Cortex of kidney (tissue), 1 donor: ENCODE measurements at places on chromosomes 13 and 19.

DNA sequence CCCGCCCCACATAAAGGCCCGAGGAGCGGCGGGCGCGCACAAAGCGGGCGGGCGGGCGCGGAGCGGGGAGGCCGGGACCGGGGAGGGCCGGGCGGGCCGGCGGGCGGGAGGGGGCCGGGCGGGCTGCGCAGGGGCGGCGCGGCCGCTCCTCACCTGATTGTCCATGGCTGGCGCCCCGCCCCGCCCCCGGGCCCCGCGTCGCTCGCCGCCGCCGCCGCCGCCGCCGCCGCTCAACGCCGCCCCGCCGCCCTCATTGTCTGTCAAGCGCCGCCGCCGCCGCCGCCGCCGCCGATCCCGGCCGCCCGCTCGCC, 200 bp downstream of the MLLT1 start:
- DNase-seq, result no peak

DNA sequence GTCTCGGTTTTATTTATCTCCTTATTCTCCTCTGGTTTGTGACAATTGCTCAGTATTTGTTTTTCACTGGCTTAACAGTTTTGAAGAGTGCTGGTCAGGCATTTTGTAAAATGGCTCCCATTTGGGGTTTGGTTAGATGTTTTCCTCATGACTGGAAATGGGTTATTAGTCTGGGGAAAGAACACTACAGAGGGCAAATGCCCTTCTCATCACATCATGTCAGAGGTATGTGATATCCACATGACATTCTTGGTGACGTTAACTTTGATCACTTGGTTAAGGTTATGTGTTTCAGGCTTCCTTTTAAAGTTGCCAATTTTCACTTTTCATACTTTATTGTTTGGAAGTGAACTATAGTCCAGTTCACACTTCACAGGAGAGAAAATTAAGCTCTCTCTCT, 74.8 kb upstream of the KLHL1 start:
- DNase-seq, result no peak

GRCh38 chr13:30334663-30335386, 27.5 kb upstream of the KATNAL1 start:
- no peak for DNase-seq

DNA sequence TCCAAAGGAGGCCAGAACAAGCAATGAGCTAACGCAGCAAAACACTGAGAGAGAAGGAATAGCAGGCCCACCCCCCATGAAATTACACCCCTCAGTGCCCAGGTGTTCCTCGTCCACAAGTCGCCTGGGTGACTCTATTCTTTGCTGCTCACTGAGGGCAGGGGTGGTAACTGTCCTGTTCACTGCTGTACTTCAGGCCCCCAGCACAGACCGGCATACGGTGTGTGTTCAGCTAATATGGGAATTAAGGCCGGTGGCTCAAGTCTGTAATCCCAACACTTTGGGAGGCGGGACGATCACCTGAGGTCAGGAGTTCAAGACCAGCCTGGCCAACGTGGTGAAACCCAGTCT, 31.9 kb downstream of the DHRS12 start:
- no peak for DNase-seq

DNA sequence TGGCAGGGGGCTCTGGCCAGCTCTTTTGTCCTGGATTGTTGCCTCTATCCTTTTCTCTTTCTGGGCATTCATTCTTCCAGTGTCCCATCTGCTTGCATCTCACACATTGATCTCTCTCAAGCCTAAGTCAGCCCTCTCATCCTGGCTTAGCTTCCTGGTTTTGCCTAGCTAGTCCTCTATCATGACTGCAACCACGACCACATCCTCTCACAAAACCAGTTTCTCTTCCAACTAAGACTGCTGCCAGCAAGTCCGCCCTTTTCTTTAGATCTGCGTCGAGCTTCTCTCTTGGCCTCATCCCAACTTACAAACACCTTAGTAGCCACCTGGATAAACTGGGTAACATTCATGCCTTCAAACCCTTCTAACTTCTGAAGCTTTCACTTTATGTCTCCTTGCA, 212.2 kb upstream of the HTR2A start:
- DNase-seq, result no peak

GRCh38 chr19:45882652-45883585, 3.0 kb downstream of the IRF2BP1 start:
- DNase-seq, result no peak

DNA sequence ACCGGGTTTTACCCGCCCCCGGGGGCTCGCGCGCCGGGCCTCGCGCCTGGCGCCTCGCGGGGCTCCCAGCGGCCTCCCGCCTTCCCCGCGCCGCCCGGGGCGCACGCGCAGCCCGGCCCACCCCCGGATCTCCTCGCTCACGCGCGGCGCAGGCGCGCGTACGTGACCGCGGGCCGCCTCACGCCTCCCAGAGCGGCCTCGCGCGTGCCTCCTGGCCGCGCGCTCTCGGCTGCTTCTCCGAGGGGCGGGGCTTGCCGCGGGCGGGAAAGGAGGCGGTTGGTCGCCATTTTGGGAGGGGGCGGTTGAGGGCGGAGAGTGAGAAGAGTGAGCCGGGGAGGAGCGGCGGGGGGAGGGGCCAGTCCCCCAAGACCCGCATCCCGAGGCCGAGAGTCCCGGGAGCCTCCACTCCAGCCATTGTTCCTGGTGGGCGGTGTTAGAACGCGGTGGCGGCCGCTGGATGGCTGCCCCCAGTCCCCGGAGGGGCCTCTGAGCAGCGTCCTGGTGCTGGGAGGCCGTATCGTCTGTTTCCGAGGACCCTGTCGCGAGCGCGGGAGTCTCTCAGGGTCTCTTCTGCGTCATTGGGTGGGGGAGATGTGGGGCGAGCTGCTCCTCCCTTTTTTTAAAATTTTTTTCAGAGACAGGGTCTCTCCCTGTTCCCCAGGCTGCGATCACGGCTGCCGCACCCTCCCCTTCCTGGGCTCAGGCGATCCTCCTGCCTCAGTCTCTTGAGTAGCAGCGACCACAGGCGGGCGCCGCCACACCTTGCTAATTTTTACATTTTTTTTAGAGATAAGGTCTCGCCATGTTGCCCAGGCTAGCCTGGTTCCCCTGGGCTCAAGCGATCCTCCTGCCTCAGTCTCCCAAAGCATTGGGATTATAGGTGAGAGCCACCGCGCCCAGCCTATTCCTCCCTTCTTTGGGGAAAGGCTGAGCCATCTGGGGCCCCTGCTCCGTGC, at the start of gene ZNF541:
ZNF541 (minus strand) TSS at position 78 of the 956 bp plus-strand sequence. CDS start 17,292 bp downstream, outside the sequence.
- DNase-seq, result no peak

- DNase-seq, result no peak
These were observed 9.8 kb downstream of the IRS2 start for GRCh38 chr13:109776575-109776974.

DNA sequence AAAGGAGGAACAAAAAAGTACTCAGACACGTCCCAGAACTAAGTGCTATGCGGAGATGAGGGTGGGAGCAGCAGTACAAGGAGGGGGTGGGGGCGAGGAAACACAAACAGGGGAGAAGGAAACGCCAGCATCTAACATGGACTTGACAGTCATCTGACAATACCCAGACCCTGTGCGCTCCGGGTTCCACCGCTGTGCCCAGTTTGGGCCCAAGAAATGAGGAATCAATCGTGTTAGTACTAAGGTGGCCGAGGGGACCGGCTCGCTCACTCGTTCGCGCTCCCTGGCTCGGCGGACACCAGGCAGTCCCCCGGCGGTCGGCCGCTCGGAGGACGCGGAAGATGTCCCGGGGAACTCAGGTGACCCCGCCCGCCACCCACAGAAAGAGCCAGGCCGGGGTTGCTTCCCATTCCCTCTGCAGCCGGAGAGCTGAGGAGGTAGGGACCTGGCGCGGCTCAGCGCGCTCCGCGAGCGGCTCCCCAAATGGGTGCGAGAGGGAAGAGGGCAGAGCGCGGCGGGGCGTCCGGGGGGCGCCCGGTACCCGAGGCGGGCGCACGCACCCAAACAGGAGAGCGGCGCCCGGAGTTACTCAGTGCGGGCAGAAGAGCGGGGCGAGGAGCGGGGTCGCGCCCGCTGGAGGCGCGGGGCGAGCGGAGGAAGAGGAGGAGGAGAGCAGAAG, 616 bp downstream of the TSHZ3 start:
- DNase-seq, result no peak

DNA sequence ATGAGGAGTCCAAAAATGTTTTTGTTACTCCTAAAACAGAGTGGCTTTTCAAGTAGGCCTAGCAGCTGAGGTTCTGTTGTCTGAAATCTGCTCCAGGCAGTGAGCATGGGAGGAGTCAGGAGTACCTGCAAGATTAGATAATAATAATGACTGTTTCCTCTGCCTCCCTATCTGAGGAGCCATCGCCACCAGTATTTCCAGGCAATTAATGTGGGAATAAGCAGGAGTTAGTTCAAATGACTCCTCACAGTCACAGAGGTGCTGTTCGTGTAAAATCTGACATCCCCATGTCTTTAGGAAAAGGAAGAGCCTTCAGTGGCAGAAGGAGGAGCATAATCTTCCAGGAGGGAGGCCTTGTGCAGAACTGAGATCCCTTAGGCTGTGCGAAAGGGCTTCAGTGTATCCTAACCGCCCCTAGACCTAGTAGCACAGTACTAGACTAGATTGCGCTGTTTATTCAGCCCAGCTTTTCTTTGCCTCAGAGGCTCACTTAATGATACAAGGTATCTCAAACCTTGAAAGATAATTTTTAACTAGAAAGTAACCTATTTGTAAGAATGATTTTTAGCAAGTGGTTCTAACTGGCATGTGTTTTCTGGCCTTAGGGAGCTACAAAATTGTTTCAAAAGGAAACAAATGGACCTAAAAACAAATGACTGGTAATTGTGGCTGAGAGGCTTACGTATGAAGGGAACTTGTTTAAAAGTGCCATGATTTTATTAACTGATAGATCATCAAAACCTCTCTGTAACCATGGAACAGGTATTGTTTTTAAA, 49.0 kb downstream of the FREM2 start:
- no peak for DNase-seq

DNA sequence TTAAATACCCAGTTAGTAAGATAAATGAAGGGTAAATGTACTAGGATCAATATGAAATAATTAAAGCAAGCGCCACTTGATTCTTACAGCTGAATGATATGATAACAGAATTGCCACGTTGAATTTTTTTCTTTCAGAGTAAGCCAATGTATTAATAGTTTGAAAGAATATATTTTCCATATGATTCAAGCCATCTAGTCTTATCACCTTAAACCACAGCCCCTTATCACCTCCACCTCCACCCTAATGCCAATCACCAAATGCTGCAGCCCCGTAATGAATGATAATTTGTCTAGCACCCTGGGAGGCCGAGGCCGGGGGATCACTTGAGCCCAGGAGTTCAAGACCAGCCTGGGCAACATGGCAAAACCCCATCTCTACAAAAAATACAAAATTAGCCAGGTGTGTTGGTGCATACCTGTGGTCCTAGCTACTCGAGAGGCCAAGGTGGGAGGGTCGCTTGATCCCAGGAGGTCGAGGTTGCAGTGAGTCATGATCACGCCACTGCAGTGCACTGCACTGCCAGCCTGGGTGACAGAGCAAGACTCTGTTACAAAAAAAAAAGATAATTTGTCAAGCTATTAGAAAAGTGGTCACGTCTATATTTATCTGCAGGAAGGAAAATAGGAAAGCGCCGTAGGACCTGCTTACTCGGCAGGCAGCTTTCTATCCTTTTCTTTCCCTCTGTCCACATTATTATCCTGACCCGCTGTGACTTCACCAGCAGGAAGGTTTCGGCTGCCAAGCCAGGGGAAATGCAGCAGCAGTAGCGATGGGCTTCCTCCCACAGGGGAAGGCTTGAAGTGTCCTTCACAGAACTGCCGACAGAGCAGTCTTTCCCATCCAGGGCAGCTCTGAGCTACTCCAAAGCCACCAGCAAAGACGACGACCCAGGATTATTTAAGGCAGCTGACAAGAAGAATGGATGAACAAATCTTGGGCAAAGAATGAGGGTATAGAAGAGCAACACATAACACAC, 19.7 kb upstream of the CLN5 start:
- no peak for DNase-seq

DNA sequence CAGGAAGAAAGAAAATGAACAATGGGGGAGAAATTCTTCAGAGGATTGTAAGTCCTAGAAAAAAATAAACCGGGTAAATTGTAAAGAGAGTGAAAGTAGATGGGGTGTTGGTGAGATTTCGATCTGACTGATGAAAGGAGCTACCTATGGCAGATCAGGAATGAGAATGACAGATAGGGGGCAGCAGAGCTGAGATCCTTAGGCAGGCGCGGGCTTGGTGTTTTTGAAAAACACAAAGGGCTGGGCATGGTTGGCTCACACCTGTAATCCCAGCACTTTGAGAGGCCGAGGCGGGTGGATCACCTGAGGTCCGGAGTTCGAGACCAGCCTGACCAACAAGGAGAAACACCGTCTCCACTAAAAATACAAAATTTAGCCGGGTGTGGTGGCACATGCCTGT, 1468.6 kb upstream of the SLC10A2 start:
- DNase-seq, result no peak

GRCh38 chr19:34244611-34245299, 9.6 kb upstream of the GARRE1 start:
- DNase-seq, result no peak

GRCh38 chr19:33214596-33214995, 11.1 kb downstream of the SLC7A10 start:
- DNase-seq, result no peak

DNA sequence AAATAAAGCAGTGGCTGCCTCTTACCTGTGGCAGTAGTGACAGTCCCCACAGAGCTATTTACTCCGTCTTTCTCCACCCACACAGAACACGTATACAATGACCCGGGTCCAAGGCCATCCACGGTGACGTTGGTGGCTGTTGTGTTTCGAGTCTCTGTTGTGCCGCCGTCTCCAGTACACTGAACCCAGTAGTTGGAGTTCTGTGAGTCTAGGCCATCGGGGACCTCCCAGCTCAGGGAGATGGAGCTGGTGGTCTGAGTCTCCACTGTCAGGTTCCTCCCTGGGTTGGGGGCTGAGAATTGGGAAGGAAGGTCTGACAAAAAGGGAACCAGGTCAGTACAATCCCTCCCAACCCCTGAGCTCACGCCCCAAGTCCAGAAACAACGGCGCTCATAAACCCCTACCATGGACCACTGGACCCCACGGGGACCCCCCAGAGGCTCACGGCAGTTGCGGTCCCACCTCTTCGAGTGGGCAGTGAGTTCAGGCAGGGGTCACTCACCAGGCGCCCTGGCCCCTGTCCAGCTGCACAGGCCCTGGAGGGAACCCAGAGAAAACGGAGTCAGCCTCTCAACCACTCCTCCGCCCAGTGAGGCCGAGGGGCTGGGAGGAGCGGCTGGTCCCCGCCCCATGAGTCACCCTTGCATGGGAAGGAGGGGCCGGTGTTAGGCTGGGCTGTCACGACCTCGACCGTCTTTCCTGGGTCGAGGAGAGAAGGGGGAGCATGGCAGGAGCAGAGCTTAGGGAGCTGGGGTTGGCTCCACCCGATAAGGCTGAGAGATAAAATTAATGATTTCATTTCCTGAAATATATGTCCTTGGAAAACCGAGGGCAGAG, 2.4 kb downstream of the PTPRH start:
- no peak for DNase-seq

- no peak for DNase-seq
These were observed 25.3 kb upstream of the EIF3G start for GRCh38 chr19:10145031-10145430.

GRCh38 chr13:45242070-45242469, 41.2 kb upstream of the KCTD4 start:
- DNase-seq, result no peak

- DNase-seq, result no peak
These were observed 146.6 kb downstream of the RGCC start for GRCh38 chr13:41603917-41604316.

- DNase-seq, result no peak
These were observed 374.6 kb downstream of the DACH1 start for GRCh38 chr13:71492346-71492871.
